ENCODE measurements at places on chromosomes 13 and 19. TPM values are rescaled to one million over a fixed set of nuclear protein-coding genes. Genes with fewer than 3 reads are reported as not detected.

FUT6 gene
- total RNA-seq, result not detected

ACER1 gene
- total RNA-seq, result not detected

FAAP24 gene
- total RNA-seq, result 12.4 TPM

DPY19L3 gene
- total RNA-seq, result 14.9 TPM

ZNF793 gene
- not detected for total RNA-seq
